ENCODE measurements at places on chromosomes 5 and 9. TPM values are rescaled to one million over a fixed set of nuclear protein-coding genes. Genes with fewer than 3 reads are reported as not detected.

DNA sequence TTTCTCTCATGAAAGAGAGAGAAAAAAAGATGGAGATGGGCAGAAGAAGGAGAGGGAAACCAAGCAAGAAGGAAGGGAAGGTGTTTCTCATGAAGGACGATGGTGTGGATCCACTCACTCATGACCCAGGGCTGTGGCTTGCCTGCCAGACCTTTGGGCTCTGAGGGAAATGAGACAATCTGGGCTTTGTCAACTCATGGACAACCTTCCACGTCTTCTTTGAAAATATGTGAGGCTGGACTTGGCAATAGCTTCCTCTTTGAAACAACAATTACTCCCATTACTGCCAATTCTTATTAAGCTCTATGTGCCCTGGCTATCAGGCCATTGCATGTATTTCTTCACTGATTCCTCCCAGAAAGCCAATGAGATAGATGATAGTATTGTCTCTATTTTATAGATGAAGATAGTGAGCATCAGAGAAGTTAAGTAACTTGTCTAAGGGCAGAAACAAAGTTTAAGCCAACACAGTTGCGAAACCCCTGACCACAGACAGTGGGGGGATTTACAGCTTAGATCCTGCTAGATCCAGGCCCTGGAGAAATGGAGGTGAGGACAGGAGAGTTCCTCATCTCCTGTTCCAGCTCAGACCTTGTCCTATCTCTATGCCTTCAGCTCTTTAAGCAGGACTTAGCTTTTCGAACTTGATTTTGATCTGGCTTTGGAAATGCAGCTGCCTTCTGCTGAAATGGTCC, 132.4 kb downstream of the GCNT1 start:
- no peak for DNase-seq

EMB gene
- 209 TPM for total RNA-seq

SHC3 gene
- not detected for total RNA-seq

DNA sequence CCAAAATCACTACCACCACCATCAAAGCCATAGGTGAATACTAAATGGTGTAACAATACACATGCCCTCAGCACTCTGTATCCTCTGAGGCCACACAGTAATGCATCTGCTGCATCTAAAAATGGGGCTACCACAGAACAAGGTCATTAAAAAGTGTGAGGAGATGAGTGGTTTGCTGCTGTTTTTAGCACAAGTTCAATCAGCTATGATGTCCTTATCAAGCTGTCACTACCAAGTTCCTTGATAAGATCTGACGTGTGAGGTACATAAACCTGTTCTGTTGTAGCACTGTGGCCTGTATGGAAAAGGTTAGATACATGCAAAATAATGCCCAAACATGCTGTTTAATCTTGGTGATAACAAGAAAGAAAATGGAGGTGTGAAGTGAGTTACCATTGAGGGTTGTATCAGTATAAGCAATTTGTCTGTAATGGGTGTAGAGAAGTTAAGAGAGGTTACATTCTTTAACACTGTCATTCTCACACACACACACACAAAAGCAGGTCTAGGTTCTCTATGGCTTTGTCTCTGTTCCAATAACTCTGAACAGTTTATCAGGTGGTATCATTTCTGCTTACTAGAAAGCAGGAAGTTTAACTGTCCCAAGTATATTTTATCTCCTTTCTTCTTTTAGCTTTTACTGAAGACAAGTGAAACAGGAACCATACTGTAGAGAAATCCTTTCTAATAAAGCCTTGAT, 252.9 kb downstream of the CWC27 start:
- no peak for DNase-seq

- no peak for DNase-seq
Measured at GRCh38 chr5:53038196-53038847, 49.2 kb downstream of the ITGA2 start.

Data from T-cell (primary cell).